ENCODE measurements at places on chromosomes 3 and 15. TPM values are rescaled to one million over a fixed set of nuclear protein-coding genes. Genes with fewer than 3 reads are reported as not detected.

The TMEM266 gene
- polyA plus RNA-seq = 0.97 TPM

DNA sequence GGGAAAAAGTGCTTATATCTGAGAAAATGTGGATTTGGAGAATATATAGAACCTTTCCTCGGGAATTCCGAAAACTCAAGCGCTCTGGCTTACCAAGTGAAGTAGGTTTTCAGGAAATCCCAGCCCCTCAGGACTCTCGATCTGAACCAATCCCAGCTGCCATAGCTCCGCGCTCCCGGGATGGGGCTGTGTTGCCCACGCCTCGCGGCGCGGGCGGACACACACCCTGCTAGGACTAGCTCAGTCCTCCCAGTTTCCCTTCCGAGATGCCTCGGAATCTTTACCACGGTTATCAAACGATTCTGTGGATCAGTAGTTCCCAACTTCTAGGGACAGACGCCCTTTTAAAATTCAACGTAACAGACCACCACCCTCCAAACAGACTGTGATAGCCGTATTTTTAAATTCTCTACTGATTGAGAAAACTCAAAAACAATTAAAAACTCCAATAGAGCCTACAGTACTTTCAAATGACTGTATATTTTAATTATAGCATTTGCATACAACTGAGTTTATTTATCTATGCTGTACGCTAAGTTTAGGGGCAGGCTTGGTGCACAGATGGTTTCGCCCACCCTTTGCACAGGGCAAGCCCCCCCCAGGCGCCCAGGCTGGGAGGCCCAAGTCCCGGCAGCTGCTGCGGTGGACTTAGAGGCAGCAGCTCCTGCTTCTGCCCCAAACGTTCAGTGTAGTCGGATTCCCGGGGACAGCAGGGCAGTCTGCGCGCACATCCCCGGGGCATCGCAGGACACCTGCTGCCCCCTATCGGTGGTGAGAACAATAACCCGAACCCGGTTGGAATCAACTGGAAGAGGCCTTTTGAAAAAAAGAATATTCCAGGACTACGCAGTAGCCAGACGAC lies 52.3 kb downstream of the CCDC54 start:
- DNase-seq = peak; percentile 77

GRCh38 chr15:74251131-74251811 lies 15.1 kb downstream of the CCDC33 start:
- DNase-seq = peak; percentile 32

GRCh38 chr15:65071381-65071811 lies 3.6 kb upstream of the RASL12 start:
- DNase-seq = peak; percentile 36

DNA sequence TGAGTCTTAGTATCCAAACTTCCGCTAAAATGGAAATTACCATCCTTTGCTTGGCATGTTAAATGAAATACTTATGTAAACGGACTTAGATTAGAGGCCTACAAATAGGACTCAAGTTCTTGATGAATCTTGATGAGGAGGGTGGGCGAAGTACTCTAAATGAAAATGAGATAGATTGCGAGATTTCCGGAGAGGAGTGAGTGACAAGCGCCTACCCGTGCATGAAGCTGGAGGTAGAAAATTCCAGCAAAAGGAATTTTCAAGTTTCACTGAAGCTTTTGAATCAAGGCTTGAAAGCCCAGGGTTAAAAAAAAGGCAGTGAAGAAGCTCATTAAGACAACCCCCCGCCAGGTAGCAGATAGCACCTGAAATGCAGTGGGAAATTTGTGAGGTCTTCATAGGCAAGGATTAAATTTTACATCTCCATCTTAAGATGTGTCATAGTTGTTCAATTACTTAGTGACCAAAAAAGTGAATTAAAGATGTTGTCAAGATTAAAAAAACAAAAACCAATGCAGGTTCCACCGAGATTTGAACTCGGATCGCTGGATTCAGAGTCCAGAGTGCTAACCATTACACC lies 655 bp upstream of the RAB11A start:
- no peak for DNase-seq

GRCh38 chr3:171248426-171249111 lies 211.6 kb downstream of the TNIK start:
- no peak for DNase-seq

Measured in hindlimb muscle (tissue), 1 donor.